Chondrocyte (in vitro differentiated cells): ENCODE measurements at places on chromosomes 12 and 14. TPM values are rescaled to one million over a fixed set of nuclear protein-coding genes. Genes with fewer than 3 reads are reported as not detected.

The RPL10L gene
- not detected in 3 replicates for total RNA-seq

The TCL1B gene
- not detected in 3 replicates for total RNA-seq

The TMEM179 gene
- total RNA-seq: 0.54 to 1.2 TPM (median 0.75 TPM) in 3 replicates

The ZFHX2 gene
- 5.9 to 11.8 TPM (median 9.8 TPM) in 3 replicates for total RNA-seq

The IQSEC3 gene
- 0.41 TPM in 1 of 3 replicates, not detected in the others for total RNA-seq

The C12orf60 gene
- total RNA-seq: 0.82 to 1.0 TPM (median 0.92 TPM) in 3 replicates

The SYCP3 gene
- total RNA-seq: 0.05 TPM in 1 of 3 replicates, not detected in the others

The CLBA1 gene
- total RNA-seq: 6.0 to 6.3 TPM (median 6.3 TPM) in 3 replicates

DNA sequence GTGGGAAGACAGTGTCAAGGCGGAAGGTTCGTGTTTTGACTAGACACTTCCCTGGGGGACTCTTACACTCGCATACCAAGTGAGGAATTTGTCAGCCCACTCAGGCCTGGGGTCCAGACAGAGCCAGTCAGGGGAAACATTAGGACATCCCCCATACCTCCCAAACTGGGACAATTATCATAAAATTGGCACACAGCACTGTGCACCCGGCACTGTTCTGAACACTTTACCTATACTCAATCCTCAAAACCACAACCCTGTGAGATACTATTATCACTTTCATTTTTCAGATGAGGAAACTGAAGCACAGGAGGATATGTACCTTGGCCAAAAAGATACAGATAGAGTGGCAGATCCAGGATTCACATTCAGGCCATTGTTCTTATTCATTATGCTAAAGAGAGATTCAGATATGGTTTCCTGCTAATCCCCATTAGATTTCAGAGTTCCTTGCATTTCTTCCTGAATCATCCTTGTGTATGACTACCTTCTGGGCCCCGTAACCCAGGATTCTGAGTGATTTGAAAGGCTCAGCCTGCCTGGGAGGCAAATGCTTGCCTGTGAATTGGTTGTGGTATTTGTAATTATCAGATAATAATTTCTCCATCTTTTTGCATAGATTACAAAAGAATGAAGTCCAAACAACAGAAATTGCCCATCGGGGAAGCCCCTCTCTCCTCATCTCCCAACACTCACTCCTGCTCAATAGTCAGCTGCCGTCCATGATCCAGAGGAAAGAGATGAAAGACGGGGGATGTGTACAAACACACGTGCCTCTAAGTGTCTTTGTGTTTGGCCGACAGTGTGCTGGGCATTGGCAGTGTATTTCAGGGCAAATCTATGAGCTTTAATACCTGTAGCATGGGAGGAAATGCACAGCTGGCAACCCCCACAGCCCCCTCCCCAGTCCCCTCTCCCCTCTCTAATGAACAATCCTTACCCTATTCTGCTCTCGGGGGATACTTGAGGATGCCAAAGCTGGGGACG lies 4.6 kb downstream of the TAC3 start:
- no peak overlapping the region for H3K27ac ChIP-seq
- peaks cover 13% of the 10 kb centered on the region for H3K4me1 ChIP-seq
- no peak overlapping the region for H3K4me3 ChIP-seq
- H3K36me3 ChIP-seq: peaks cover 3% of the 10 kb centered on the region
- no peak for DNase-seq

DNA sequence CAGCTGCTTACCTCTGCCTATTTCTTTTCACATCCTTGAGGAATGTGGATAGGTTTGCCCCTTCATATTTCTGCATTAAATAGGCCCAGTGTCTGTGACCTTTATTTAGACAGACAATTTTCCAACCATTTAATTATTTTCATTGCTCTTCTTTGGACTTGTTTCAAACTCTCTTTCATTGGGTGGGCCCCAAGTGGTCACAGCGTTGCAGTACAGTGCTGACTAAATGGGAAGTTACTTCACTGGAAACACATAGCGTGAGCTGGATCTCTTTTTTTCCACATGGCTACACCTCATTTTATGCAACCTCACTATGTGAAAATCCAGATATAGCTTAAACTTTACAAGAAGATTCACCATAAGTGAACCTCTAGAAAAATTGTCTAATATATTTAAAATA lies 438.9 kb downstream of the ADAMTS20 start:
- H3K27me3 ChIP-seq: no peaks in the 10 kb centered on the region
- no peak for DNase-seq
- H3K27ac ChIP-seq: peak overlapping the region; percentile 33
- H3K4me1 ChIP-seq: peaks cover 29% of the 10 kb centered on the region

DNA sequence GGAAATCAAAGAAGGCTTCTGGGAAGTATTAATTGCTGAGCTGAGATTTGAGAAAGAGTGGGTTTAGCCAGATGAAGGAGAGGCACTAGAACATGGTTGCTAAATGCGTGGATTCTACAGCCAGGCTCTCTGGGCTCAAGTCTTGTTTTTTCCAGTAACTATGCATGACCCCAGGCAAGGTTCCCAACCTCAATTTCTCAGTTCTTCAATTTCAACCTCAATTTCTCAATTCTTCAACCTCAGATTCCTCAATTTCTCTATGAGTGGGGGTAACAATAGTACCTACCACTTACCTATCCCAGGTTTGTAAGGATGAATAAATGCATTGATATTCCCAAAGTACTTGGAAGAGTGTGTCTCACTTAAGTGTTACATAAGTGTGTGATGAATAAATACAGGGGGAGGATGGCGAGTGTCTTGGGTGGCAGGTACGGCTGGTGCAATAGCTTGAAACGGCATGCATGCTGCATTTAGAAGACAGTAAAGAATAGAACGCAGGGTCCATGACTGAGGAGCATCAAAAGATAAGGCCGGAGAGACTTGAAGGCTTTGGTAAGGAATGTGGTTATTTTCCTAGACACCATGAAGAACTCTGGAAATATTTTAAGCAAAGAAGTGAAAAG lies 149.1 kb upstream of the ATP2B1 start:
- peaks cover 3% of the 10 kb centered on the region for H3K36me3 ChIP-seq
- no peak for DNase-seq
- H3K4me3 ChIP-seq: no peak overlapping the region
- H3K4me1 ChIP-seq: peaks cover 14% of the 10 kb centered on the region

- H3K4me1 ChIP-seq: no peaks in the 10 kb centered on the region
- H3K27me3 ChIP-seq: no peaks in the 10 kb centered on the region
- peaks cover 6% of the 10 kb centered on the region for H3K36me3 ChIP-seq
- no peak for DNase-seq
- no peak overlapping the region for H3K27ac ChIP-seq
Observed at GRCh38 chr14:65054471-65055085, 47.7 kb downstream of the MAX start.

GRCh38 chr14:54651649-54652048 lies 84.7 kb downstream of the SAMD4A start:
- H3K27me3 ChIP-seq: no peaks in the 10 kb centered on the region
- H3K27ac ChIP-seq: no peak overlapping the region
- H3K4me1 ChIP-seq: peaks cover 28% of the 10 kb centered on the region
- DNase-seq: no peak
- H3K36me3 ChIP-seq: no peaks in the 10 kb centered on the region

GRCh38 chr12:109020796-109021380 lies at the start of gene SVOP:
SVOP (minus strand) TSS chr12:109021068; CDS start chr12:109020868, 200 bp downstream.
- no peak within 1 kb of the TSS for H3K27ac ChIP-seq
- peak within 1 kb of the TSS; percentile 51 for H3K4me3 ChIP-seq
- peaks cover 13% of the 10 kb centered on the region for H3K27me3 ChIP-seq
- DNase-seq: peak; percentile 94
- H3K4me1 ChIP-seq: peaks cover 3% of the 10 kb centered on the region

GRCh38 chr12:19647806-19648556 lies 208.7 kb downstream of the AEBP2 start:
- peaks cover 6% of the 10 kb centered on the region for H3K36me3 ChIP-seq
- DNase-seq: no peak
- H3K4me1 ChIP-seq: peaks cover 12% of the 10 kb centered on the region
- no peaks in the 10 kb centered on the region for H3K27me3 ChIP-seq
- no peak overlapping the region for H3K4me3 ChIP-seq

DNA sequence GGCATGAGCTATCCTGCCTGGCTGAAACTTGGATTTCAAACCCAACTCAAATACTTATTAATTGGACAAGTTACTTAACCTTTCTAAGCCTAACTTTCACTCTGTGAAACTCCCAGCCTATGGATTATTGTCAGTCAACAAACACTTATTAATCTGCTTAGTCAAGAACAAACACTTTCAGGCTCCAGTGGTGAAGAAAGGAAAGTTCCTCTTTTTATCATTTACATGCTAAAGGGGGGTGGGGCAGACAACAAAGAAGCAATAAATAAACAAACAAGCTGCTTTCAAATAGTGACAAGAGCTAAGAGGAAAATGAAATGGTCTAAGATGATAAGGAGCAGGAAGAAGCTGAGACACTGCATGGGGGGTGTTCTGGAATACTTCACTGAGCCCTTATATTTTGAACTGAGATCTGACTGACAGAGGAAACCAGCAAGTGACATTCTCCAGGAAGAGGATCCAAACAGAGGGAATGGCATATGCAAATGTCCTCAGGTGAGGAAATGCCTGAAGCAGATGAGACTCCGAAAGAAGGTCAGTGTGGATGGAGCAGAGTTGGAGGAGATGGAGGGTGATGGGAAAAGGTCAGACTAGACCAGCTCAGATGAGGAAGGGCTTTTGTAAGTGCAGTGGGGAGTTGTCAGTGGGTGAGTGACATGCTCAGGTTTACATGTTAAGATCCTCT lies 259.6 kb downstream of the ITPR2 start:
- H3K27ac ChIP-seq: no peak overlapping the region
- no peaks in the 10 kb centered on the region for H3K27me3 ChIP-seq
- no peak for DNase-seq
- H3K4me1 ChIP-seq: no peaks in the 10 kb centered on the region
- no peak overlapping the region for H3K4me3 ChIP-seq
- peaks cover 16% of the 10 kb centered on the region for H3K36me3 ChIP-seq

DNA sequence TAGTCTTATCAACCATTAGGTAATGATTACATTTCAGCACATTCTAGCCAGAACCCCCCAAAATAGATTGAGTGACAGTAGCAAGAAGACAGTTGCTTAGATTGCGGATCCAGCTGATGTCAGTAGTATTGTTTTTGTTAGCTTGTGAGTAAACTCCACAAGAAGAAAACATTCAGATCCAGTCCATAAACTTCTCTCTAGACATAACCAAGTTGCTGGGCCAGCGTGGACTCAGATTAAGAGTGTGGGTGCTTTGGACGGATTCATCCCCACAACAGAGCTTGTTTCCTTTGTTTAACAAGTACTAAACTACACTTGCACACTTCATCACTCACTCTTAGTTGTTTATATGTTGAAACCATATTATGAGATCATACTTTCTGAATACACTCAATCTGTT lies 293.4 kb downstream of the NPAS3 start:
- no peaks in the 10 kb centered on the region for H3K36me3 ChIP-seq
- H3K27ac ChIP-seq: no peak overlapping the region
- peaks cover 16% of the 10 kb centered on the region for H3K4me1 ChIP-seq
- no peaks in the 10 kb centered on the region for H3K27me3 ChIP-seq
- no peak overlapping the region for H3K4me3 ChIP-seq
- DNase-seq: no peak

- peaks cover 45% of the 10 kb centered on the region for H3K4me1 ChIP-seq
- H3K27me3 ChIP-seq: no peaks in the 10 kb centered on the region
- peaks cover 2% of the 10 kb centered on the region for H3K36me3 ChIP-seq
- DNase-seq: no peak
- peak overlapping the region; percentile 73 for H3K27ac ChIP-seq
Observed at GRCh38 chr12:63935361-63935760, 90.9 kb downstream of the SRGAP1 start.

DNA sequence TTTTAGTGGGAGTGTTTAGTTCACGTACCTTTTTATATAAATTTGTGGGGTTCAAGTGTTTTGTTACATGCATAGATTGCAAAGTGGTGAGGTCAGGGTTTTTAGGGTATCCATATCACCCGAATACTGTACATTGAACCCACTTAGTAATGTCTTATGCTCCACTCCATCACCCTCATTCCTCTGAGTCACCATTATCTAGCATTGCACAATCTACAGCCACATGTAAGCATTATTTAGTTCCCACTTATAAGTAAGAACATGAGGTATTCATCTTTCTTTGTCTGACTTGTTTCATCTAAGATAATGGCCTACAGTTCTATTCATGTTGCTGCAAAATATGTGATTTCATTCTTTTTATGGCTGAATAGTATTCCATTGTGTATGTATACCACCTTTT lies 583.7 kb upstream of the LRFN5 start:
- peaks cover 1% of the 10 kb centered on the region for H3K36me3 ChIP-seq
- H3K4me1 ChIP-seq: peaks cover 13% of the 10 kb centered on the region
- H3K27ac ChIP-seq: no peak overlapping the region
- H3K27me3 ChIP-seq: no peaks in the 10 kb centered on the region
- H3K4me3 ChIP-seq: no peak overlapping the region

DNA sequence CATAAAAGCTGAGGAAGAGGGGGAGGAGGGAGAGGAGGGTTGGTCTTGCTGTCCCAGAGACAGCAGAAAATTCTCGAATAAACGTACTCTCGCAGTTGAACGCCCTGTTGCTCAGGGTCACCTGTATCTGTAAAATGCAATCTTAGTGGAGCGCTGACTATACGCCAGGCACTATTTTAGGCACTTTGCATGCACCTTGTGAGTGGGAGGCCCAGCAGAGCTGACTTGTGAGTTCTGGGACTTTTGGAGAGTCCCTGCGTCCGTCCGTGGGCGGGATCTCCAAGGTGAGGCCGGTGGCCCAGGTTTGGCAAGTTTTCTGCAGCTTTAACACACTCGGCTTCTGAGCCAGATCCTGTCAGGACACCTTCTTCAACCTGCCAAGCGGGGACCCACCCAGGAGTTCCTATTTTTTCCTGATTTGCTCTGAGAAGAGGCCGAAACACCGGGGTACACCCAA lies 32.5 kb upstream of the PLEKHG6 start:
- no peak for DNase-seq
- H3K27ac ChIP-seq: peak overlapping the region; percentile 57
- H3K4me1 ChIP-seq: peaks cover 35% of the 10 kb centered on the region
- H3K4me3 ChIP-seq: peak overlapping the region; percentile 60
- H3K36me3 ChIP-seq: no peaks in the 10 kb centered on the region

GRCh38 chr12:108271951-108272872 lies 66.9 kb downstream of the CMKLR1 start:
- H3K36me3 ChIP-seq: no peaks in the 10 kb centered on the region
- H3K4me1 ChIP-seq: no peaks in the 10 kb centered on the region
- H3K4me3 ChIP-seq: no peak overlapping the region
- H3K27ac ChIP-seq: no peak overlapping the region

- DNase-seq: no peak
- H3K27ac ChIP-seq: no peak overlapping the region
- peaks cover 21% of the 10 kb centered on the region for H3K27me3 ChIP-seq
- no peak overlapping the region for H3K4me3 ChIP-seq
- no peaks in the 10 kb centered on the region for H3K4me1 ChIP-seq
Observed at GRCh38 chr12:98371419-98371818, 144.0 kb upstream of the TMPO start.

DNA sequence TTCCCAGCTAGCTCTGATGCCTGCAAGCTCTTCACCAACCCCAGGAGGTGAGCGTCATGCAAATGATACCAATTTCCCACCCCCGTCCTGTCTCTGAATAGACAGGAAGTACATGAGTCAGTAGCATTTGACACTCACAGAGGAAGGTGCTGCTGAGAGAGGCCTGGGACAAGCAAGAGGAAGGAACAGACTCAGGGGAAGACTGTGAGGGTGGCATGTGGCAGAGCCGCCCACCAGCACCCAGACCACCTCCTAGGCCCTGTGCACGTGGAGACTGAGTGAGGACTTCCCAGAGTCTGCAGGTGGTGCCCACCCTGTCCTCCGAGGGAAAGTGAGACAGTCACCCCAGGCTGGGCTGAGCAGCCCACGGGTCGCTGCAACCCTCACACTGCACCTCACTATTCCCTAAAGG lies 199.5 kb upstream of the SFSWAP start:
- peaks cover 2% of the 10 kb centered on the region for H3K36me3 ChIP-seq
- DNase-seq: no peak
- peaks cover 14% of the 10 kb centered on the region for H3K27me3 ChIP-seq
- H3K4me1 ChIP-seq: peaks cover 5% of the 10 kb centered on the region
- H3K4me3 ChIP-seq: no peak overlapping the region
